T1000 (cell line): ENCODE measurements at places on chromosomes 12 and 14.
A peak's percentile ranks its signal among the peaks of the same experiment; 100 is the strongest.

DNA sequence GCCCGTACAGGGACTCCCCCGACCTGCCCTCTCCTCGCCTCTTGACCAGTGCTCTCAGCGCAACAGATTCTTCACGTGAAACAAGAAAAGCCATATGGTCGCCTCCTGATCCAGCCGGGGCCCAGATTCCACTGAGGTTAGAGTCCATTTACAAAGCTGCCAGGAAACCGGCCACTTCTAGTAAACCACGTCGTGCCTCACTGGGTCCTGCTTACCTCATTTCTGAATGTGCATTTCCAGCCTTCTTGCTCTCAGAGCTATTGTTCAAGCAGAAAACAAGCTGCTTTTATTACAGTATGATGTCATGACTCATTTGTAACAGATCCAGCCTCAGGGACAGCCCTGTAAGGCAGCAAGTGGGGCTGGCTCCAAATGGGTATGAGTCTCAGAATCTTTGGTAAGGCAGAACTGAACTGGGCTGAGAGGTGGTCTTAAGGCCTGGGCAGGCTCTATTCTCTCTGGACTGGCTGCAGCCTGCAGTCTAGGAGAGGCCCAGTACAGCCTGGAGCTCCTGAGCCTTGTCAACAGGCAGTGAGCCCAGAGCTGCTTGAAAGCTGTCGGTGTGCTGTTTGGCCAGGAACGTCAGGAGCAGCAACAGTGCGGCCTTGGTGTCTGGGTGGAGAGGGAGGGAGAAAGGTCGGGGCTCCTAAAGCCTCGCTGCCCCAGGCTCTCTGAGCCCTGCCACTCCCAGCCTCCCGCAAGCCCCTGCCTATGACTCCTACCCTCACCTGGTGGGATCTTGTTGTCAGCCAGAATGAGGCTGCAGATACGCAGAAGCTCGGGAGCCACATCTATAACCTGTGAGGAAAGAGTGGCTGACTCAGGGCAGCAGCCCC lies 8.3 kb downstream of the REC8 start:
- peak; percentile 31 for DNase-seq

DNA sequence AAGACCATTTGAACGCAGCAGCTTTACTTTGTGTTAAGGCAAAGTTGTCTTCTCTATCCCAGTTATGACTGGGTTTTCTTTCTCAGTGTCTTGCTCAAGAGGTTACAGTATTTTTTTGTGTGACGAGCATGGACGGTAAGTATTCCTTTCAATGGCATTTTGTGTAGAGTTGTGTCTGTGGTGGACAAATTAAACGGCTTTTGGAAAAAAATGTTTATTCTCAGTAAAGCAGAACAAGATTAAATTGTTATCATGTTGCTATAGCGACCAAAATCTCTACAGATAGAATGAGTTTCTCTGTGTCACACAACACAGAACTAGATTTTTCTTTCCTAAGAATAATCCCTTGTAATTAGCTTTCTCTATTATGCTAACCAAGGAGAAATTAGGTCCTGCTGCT lies 417.1 kb downstream of the AEBP2 start:
- DNase-seq = no peak

GRCh38 chr14:20986811-20987210 lies 3.0 kb upstream of the METTL17 start:
- peak; percentile 38 for DNase-seq

- no peak for DNase-seq
Measured at GRCh38 chr14:64722842-64723447, 18.7 kb downstream of the PLEKHG3 start.

DNA sequence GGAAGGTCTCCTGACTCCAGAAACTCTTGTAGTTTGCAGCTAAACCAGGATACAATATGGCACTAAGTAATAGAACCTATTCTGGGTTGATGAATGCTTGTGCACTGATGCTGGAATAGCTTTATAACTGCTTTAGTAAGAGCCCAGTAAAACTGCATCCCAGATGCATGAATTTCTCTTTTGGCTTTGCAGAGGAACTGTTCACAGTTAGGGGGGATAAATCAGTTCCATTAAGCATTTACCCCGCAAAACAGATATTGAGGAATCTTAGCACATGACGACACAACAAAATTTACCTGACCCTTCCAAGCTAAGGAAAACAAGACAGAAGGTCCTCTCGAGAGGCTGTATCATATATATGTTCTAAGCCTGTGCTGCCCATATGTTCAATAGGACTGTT lies 457.4 kb downstream of the FOXG1 start:
- DNase-seq = no peak

GRCh38 chr14:97224016-97224415 lies 426.8 kb downstream of the VRK1 start:
- DNase-seq = no peak
